ENCODE measurements at places on chromosomes 1 and 21.
A peak's percentile ranks its signal among the peaks of the same experiment; 100 is the strongest.

GRCh38 chr1:98939471-98939870 is 65.2 kb downstream of the PLPPR5 start:
- no peak for DNase-seq

DNA sequence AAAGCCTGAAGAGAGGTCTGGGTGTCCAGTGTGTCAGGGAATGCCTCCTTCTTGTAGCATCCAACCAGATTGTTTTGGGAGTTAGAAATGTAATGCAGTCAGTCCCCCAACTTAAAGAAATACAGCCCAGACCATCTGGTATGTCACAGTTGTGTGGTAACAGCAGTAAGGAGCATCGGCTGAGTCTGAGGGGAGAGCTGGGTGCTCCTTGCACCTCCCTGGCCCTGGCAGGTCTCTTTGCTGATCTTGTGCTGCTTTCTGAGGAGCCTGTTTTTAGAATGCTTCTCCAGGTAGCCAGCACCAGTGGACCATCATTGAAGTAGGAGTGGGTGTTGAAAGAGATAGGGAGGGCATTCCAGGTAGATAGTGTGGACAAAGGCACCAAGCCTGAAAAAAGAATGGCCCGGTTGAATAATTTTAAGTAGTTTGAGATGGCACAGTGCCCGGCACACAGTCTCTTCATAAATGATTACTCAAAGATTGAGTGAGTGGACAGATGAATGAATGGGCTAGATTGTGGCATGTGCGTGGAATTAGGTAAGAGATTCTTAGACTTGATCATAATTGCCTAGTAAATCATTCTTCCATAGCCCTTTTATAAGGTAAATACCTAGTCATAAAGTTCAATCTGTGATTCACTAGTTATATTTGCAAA is 46.5 kb downstream of the LAMC1 start:
- no peak for DNase-seq

DNA sequence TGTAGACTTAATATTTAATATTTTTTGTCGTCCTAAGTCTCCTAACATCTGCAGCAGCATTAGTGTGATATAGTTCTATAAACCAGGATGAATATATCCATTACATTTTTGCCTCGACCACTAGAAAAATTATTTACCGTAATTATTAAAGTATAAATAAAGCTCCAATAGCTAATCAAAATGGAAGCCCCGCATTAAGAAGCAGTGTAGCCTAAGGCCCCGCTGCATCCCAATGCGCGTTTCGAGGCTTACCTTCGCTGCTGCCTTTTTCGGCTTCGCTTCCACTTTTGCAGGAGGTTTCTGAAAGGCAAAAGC is 891 bp downstream of the HMGN1 start:
- DNase-seq = no peak

- DNase-seq = no peak
Observed at GRCh38 chr1:179369751-179370341, 4.1 kb downstream of the AXDND1 start.

GRCh38 chr1:15460708-15461095 is 4.2 kb downstream of the CELA2A start:
- no peak for DNase-seq

GRCh38 chr1:171940368-171940767 is 99.1 kb downstream of the DNM3 start:
- no peak for DNase-seq

DNA sequence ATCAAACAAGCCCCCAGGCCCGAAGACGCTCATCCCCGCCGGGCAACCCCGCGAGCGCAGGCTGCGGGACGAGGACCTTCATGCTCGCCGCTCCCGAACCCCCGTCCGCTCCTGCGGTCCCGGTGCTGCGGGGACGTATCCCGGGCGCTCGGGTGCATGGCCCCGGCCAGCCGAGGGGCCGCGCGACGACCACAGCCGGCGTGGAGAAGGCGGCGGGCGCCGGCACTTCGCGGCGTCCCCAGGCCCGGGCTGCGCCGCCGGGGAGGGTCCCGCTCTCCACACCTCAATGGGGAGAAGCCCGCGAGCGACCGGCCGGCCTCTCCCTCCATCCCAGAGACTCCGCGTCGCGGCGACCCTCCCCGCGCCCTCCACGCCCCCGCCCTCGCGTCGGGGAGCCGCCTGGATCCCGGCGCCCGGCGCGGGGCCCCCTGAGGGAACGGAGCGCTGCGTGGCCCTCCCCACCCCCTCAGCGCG is 401 bp downstream of the ERRFI1 start:
- DNase-seq = no peak

DNA sequence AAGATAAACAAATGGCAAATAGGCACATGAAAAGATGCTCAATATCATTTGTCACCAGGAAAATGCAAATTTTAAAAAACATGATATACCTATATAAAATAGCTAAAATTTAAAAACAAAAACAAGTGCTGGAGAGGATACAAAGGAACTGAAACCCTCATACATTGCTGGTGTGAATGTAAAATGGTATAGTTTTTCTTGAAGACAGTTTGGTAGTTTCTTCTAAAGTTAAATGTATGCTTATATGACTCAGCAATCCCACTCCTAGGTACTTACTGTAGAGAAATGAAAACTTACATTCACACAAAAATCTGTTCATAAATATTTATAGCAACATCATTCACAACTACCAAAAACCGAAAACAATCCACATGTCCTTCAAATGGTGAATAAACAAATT is 11.2 kb downstream of the TAF12 start:
- DNase-seq = no peak

DNA sequence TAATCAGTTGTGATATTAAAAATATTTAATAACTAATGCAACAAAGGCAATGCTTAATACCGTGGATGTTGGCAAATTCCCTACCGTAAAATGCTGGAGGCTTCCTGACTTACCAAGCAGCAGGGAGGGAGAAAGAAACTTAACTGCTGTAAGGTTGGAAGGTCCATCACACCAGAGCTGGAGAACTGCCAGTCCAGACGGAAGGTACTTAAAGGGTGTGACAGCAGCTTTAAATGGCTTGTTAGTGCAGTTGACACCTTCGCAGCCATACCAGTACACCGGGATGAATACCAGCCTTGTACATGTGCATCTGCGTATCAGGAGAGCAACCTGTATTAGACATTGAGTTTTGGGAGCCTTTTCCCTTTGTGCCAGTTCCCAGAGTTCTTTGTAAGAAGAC is 269.5 kb upstream of the NCAM2 start:
- no peak for DNase-seq

DNA sequence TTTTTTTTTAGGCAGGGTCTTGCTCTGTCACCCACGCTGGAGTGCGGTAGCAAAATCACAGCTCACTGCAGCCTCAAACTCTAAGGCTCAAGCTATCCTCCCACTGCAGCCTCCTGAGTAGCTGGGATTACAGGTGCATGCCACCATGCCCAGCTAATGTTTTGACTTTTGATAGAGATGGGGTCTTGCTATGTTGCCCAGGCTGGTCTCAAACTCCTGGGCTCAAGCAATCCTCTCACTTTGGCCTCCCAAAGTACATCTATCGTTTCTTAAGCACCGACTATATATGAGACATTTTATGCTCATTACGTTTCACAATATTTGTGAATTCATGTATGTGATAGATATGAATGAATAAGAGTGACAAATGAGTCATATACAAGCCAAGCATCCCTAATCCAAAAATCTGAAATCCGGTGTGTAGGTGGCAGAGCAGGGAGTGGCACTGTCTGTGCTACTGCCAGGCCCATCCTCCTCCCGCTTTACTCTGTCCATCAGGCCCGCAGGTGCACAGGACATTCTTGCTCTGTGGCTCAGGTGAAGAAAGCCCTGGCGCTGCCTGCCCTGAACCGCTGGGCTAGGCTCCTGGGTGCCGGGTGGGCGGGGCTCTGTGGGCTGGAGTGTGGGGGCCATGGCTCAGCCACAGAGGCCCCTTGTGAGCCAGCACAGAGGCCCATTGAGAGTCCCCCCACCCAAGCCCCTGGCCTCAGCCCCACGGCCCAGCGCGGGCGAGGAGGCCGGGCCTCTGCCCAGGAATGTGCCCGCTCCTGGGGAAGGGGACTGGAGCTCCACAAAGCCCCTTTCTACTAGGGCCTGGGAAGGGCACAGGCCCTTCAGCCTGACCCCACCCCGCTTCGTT is 45.3 kb downstream of the HSPG2 start:
- DNase-seq = no peak

GRCh38 chr1:202135221-202135721 is 9.3 kb downstream of the ARL8A start:
- no peak for DNase-seq

DNA sequence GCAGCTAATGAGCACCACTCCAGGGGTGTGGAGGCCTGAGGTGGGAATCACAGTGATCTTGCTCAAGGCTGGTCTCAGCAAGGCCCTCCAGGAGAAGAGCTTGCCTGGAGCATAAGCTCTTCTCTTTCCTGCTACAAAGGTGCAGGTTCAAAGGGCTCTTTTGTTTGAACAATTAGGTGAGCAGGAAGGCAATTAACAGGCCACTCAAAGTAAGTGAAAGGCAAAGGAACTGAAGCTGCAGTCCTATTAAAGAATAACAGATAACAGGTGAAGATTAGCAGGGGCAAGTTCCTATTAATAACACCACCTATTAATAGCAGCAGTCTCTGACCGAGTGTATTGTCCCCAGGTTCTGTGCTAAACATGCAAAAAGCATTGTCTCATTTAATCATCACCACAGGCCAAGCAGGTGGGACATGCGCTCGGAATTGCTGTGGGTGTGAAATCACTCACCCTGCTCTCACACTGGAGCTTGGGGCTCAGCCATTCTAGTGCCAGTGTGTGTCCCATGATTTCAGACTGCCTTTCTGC is 113.8 kb downstream of the RHOU start:
- no peak for DNase-seq

DNA sequence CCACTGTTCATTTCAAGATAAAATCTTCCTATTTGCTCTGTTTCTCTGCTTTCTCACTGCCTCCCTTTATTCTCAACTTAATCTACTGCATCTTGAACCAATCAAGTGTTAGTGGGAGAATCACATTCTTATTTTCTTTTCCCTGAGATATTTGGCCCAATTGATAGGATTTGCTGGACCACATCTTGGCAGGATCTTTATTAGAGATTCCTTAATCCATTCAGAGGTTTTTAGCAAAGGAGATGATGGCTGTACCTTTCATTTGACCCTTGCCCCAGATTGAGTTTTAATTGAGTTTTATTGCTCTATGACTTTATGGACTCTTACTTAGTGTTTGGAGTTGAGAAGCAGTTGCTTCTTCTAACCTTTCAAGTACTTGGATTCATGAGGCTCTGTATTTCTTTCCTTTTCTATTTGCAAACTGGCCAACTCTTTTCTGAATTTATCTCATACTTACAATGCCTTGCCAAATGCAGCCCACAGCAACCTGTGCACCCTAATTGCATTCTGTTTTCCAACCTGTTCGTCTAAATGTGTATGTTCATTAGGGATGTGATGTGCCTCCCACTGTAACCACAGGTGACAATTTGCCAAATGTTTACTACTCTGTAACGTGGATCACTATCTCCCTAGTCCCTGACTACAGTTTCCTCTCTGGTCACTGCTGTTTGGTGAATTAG is 274.8 kb upstream of the KAZN start:
- DNase-seq = no peak

GRCh38 chr1:101188331-101188730 is 48.5 kb upstream of the S1PR1 start:
- DNase-seq = no peak

GRCh38 chr1:6127587-6128163 is 52.4 kb downstream of the CHD5 start:
- DNase-seq = no peak

GRCh38 chr1:95407131-95407885 is 173.3 kb downstream of the RWDD3 start:
- no peak for DNase-seq

DNA sequence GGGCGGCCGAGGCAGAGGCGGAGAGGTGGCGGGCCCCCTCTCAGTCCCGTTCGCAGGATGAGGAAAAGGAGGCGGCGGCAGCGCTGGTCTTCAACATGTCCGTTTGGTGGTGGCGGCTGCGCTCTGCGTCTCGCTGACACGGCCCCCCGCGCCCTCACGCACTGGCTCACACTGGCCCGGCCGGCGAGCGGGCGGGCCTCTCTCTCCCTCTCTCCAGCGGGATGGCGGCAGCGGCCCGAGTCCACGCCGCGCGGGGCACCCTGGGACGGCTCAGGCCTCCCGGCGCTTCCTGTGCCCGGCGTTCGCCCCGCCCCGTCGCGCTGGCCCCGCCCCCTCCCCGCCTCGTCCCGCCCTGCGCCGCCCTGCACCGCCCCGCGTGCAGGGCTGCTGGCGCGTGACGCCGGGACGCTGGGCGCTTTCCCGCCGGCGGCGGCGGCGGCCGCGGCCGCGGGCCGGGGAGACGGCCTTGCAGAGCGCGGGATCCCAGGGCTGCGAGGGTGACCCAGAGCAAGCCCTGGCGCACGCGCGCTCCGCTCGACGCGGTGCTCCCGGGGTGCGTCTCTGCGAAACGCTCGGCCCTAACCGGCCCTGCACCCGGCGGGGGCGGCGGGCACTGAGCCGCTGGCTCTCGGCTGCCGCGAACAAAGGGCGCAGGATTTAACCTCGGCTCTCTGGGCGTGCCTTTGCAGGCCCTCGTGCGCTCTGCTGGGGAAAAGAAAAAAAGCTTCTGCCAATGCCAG is at the start of gene SCAF4:
Gene SCAF4 (minus strand): TSS at position 262 of the 740 bp plus-strand sequence. CDS start 426 bp downstream, outside the sequence.
- DNase-seq = no peak

DNA sequence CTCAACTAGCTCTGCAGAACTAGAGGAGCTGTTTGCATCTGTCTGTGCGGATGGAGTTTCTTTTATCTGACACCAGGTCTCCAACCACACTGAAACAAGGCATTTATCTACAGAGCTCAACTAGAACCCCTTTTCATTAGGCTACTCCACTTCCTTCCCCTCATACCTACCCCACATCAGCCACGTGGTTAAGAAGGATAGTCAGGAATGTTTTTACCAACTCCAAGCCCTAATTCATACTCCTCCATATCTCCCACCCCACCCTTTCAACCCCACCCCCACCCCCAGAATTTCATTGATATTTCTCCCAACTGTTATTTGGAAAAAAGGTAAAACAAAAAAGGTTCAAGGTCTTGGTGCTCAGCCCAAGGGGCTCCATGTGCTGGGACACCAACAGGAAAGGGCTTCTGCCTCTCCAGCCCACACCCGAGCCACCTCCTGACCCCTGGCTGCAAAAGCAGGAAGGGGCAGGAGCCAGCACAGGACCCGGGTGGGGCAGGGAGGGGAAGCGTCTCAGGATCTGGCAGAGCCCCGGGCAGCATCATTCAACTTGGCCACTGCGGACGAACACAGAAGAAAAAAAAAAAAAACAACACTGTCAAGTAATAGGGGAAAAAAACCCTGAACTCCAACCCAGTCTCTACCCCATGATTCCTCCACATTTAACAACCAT is 7.0 kb downstream of the ENSA start:
- no peak for DNase-seq

GRCh38 chr1:99240621-99241020 is 23.7 kb upstream of the PLPPR4 start:
- DNase-seq = no peak

GRCh38 chr1:42529724-42530181 is 66.7 kb downstream of the CCDC30 start:
- DNase-seq = peak; percentile 45

- no peak for DNase-seq
Observed at GRCh38 chr1:67097305-67097704, 37.5 kb downstream of the C1orf141 start.

Data from non-pigmented ciliary epithelial cell (primary cell).